Activated CD4-positive, alpha-beta T cell treated with anti-CD3 and anti-CD28 coated beads, Interleukin-2, amount 10 ng/mL, durations not matched to agents 7 days and 5 days (primary cell): ENCODE measurements at places on chromosomes 4 and X. TPM values are rescaled to one million over a fixed set of nuclear protein-coding genes. Genes with fewer than 3 reads are reported as not detected.

The TRAPPC11 gene
- 28.0 TPM for total RNA-seq

The FGA gene
- total RNA-seq, result not detected

The NUP62CL gene
- 3.1 TPM for total RNA-seq

The CXXC4 gene
- total RNA-seq, result not detected

The SNX25 gene
- 9.0 TPM for total RNA-seq

The RIPPLY1 gene
- total RNA-seq, result not detected

The MTTP gene
- total RNA-seq, result not detected

The USP17L17 gene
- total RNA-seq, result not detected

The CCDC110 gene
- not detected for total RNA-seq
